Naive B cell (primary cell): ENCODE measurements at places on chromosomes 6 and 20. TPM values are rescaled to one million over a fixed set of nuclear protein-coding genes. Genes with fewer than 3 reads are reported as not detected.
A peak's percentile ranks its signal among the peaks of the same experiment; 100 is the strongest.

- H3K4me1 ChIP-seq, result no peaks in the 10 kb centered on the region
- H3K27ac ChIP-seq, result no peak overlapping the region
- H3K4me3 ChIP-seq, result no peak overlapping the region
- no peaks in the 10 kb centered on the region for H3K36me3 ChIP-seq
Measured at GRCh38 chr20:19231359-19232035, 19.1 kb downstream of the SLC24A3 start.

The UFL1 gene
- 21.9 TPM for polyA plus RNA-seq

The BNIP5 gene
- polyA plus RNA-seq, result not detected

DNA sequence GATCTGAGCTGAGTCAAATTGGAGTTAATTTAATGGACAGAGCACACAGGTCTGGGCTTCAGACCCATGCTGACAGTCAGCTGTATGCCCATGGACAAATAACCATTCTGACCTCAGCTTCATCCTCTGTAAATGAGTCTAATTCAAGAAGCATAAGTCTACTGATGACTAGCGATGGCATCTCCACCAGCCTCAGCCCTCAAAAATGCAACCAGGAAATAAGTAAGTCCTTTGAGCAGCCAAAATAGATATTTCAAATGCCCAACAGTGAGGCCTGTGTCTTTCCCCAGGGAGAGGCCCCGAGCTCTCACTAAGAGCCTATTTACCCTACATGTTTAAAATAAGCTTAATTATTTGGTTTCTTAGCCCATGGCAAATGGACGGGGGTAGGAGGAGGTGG lies 114.2 kb upstream of the MTHFD1L start:
- no peak overlapping the region for H3K4me3 ChIP-seq
- H3K27me3 ChIP-seq, result no peaks in the 10 kb centered on the region
- peaks cover 28% of the 10 kb centered on the region for H3K4me1 ChIP-seq
- DNase-seq, result no peak

The OR11A1 gene
- not detected for polyA plus RNA-seq

The CRISP2 gene
- not detected for polyA plus RNA-seq

- DNase-seq, result no peak
- peaks cover 14% of the 10 kb centered on the region for H3K36me3 ChIP-seq
- peaks cover 42% of the 10 kb centered on the region for H3K4me1 ChIP-seq
- no peak overlapping the region for H3K4me3 ChIP-seq
- H3K27me3 ChIP-seq, result no peaks in the 10 kb centered on the region
Measured at GRCh38 chr6:89952105-89952671, 57.9 kb downstream of the GJA10 start.

GRCh38 chr20:6719369-6719721 lies 48.1 kb upstream of the BMP2 start:
- H3K27me3 ChIP-seq, result no peaks in the 10 kb centered on the region
- H3K4me3 ChIP-seq, result no peak overlapping the region
- no peak for DNase-seq
- H3K27ac ChIP-seq, result no peak overlapping the region
- H3K4me1 ChIP-seq, result no peaks in the 10 kb centered on the region
- H3K36me3 ChIP-seq, result no peaks in the 10 kb centered on the region

GRCh38 chr6:16319813-16320532 lies 81.6 kb downstream of the GMPR start:
- H3K27me3 ChIP-seq, result peaks cover 4% of the 10 kb centered on the region
- DNase-seq, result no peak
- H3K36me3 ChIP-seq, result no peaks in the 10 kb centered on the region
- H3K27ac ChIP-seq, result peak overlapping the region; percentile 69

The VGLL2 gene
- polyA plus RNA-seq, result not detected

The GRIK2 gene
- not detected for polyA plus RNA-seq

DNA sequence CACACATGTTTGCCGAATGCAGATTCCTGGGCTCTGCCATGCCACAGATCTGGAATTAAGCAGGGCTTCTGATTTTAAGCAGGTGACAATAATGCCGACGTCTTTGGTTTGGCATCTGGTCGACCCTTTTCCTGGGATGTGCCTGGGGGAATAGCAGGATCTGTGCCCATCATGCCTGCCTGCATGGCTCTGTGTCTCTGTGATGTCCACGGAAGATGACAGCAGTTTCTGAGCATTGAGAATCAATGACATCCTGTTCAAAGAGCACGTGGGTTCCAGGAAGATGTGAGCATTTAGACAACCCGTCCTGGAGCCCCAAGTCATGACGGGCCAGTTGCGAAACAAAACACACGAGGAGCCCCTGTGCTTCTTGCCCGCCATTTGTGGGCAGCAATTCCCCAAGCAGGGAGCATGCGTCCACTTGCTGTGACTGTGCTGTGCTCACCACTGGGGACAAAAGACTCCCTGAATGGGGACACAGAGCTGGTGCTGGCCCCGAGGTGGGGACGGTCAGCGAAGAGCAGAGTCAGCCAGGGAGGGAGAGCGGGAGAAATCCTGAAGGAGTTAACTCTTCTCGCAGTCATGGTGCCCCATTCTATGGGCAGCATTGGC lies 110.1 kb downstream of the ERMARD start:
- no peak overlapping the region for H3K27ac ChIP-seq
- no peaks in the 10 kb centered on the region for H3K27me3 ChIP-seq
- H3K4me3 ChIP-seq, result no peak overlapping the region
- no peaks in the 10 kb centered on the region for H3K36me3 ChIP-seq

DNA sequence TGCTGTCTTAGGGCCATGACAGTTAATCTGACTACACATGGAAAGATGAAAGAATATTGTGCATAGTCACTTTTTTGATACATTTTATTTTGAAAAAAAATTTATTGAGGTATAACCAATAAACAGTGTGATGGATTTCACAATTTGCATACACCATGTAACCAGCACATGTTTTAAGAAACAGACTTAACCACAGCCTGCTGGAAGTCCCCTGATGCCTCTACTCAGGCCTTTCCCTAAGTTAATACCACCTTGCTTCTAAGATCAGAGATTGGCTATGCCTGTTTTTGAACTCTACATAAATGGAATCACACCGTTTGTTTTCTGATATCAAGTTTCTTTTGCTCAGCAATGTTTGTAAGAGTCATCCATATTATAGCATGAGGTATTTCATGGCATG lies 136.3 kb downstream of the CFAP61 start:
- no peak for DNase-seq
- H3K27ac ChIP-seq, result no peak overlapping the region
- H3K4me1 ChIP-seq, result no peaks in the 10 kb centered on the region
- H3K4me3 ChIP-seq, result no peak overlapping the region

- H3K4me3 ChIP-seq, result no peak overlapping the region
- H3K36me3 ChIP-seq, result no peaks in the 10 kb centered on the region
- H3K27me3 ChIP-seq, result no peaks in the 10 kb centered on the region
- no peak for DNase-seq
Measured at GRCh38 chr6:21946298-21946783, 350.5 kb downstream of the PRL start.

DNA sequence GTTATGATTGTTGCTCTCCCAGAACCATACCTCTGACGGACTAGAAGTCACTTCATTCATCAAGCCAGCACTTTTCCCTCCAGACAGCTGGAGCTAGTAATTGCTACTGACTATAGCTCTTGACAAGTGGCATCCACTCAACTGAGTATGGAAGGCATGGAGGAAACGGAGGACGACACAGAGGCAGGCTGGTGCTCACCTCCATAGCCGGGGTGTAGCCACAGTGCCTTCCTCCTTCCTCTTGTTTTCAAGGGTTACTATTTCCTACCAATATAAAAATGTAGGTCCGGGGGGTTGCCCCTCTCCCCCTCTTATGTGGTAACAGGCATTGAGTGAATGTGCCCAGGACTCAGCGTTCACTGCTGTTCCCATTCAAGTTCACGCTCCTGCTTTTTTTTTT lies 23.5 kb upstream of the FOXC1 start:
- H3K36me3 ChIP-seq, result no peaks in the 10 kb centered on the region
- no peak for DNase-seq
- no peaks in the 10 kb centered on the region for H3K4me1 ChIP-seq
- H3K27me3 ChIP-seq, result peaks cover 55% of the 10 kb centered on the region
- H3K4me3 ChIP-seq, result no peak overlapping the region

GRCh38 chr20:31515072-31515774 lies 981 bp downstream of the HM13 start:
- H3K27ac ChIP-seq, result no peak overlapping the region
- peaks cover 18% of the 10 kb centered on the region for H3K4me1 ChIP-seq
- no peaks in the 10 kb centered on the region for H3K27me3 ChIP-seq
- H3K36me3 ChIP-seq, result no peaks in the 10 kb centered on the region
- no peak for DNase-seq

- DNase-seq, result no peak
- peak overlapping the region; percentile 93 for H3K27ac ChIP-seq
- no peak overlapping the region for H3K4me3 ChIP-seq
- peaks cover 16% of the 10 kb centered on the region for H3K36me3 ChIP-seq
- H3K27me3 ChIP-seq, result no peaks in the 10 kb centered on the region
Measured at GRCh38 chr6:79048611-79049010, 29.4 kb downstream of the PHIP start.

The ADGRF5 gene
- polyA plus RNA-seq, result not detected

- no peak overlapping the region for H3K4me3 ChIP-seq
- H3K27ac ChIP-seq, result no peak overlapping the region
- DNase-seq, result no peak
- no peaks in the 10 kb centered on the region for H3K27me3 ChIP-seq
- H3K36me3 ChIP-seq, result no peaks in the 10 kb centered on the region
- H3K4me1 ChIP-seq, result no peaks in the 10 kb centered on the region
Measured at GRCh38 chr6:168303982-168304751, 15.4 kb downstream of the DACT2 start.

DNA sequence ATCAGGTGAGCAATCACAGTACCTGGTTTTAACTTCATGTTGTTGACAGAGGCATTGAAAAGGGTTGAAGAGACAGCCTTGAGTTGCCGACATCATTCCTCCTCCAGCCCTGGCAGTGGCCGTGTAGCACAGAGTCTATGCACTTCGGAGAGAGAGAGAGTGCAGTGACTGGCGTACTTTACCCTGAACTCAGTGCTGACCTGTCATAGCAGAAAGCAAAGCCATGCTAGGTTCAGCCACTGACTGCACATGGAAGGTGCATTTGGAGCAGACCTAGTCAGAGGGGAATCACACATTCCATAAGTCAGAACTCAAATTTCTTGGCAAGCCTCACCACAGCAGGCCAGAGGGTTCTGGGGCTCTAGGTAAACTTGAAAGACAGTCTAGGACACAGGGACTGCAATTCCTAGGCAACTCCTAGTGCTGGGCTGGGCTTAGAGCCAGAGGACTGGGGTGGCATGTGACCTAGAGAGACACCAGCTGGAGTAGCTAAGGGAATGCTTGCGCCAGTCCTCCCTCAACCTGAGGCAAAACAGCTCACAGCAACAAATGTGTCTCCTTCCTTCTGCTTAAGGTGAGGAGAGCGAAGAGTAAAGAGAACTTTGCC lies 69.1 kb downstream of the ELOVL4 start:
- DNase-seq, result no peak
- no peak overlapping the region for H3K4me3 ChIP-seq
- peaks cover 7% of the 10 kb centered on the region for H3K36me3 ChIP-seq
- peaks cover 37% of the 10 kb centered on the region for H3K27me3 ChIP-seq
- H3K4me1 ChIP-seq, result no peaks in the 10 kb centered on the region

GRCh38 chr6:31270788-31271640 lies 878 bp downstream of the HLA-C start:
- H3K27ac ChIP-seq, result peak overlapping the region; percentile 99
- H3K4me1 ChIP-seq, result peaks cover 63% of the 10 kb centered on the region
- DNase-seq, result peak; percentile 71

DNA sequence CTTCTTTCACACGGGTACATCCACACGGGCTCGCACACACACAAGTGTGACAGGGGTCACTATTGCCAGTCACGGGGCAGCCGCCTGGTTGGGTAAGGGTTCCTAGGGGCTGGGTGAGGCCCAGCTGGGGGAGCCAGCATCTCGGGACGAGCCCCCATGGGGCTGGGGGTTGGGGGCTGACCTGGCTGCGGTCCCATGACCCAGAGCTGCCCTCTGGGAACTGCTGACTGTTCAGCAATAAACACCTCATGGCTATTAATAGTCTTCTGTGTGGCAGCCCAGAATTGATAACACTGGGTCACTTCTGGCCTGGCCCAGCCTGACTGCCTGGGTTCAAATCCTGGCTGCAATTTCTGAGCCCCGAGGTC lies 23.8 kb downstream of the VEGFA start:
- H3K4me1 ChIP-seq, result no peaks in the 10 kb centered on the region
- DNase-seq, result no peak
- H3K36me3 ChIP-seq, result no peaks in the 10 kb centered on the region

GRCh38 chr6:117237561-117237960 lies 27.8 kb upstream of the VGLL2 start:
- no peak overlapping the region for H3K4me3 ChIP-seq
- no peak overlapping the region for H3K27ac ChIP-seq
- H3K36me3 ChIP-seq, result no peaks in the 10 kb centered on the region
- no peak for DNase-seq
- H3K27me3 ChIP-seq, result peaks cover 6% of the 10 kb centered on the region

The EEF1A2 gene
- not detected for polyA plus RNA-seq

- H3K27me3 ChIP-seq, result no peaks in the 10 kb centered on the region
- no peak overlapping the region for H3K4me3 ChIP-seq
- H3K36me3 ChIP-seq, result no peaks in the 10 kb centered on the region
- H3K4me1 ChIP-seq, result no peaks in the 10 kb centered on the region
- H3K27ac ChIP-seq, result no peak overlapping the region
Measured at GRCh38 chr20:24756292-24757025, 192.6 kb upstream of the CST7 start.

- no peaks in the 10 kb centered on the region for H3K27me3 ChIP-seq
- peaks cover 13% of the 10 kb centered on the region for H3K36me3 ChIP-seq
- no peak overlapping the region for H3K27ac ChIP-seq
- no peak overlapping the region for H3K4me3 ChIP-seq
Measured at GRCh38 chr6:15376900-15377487, 131.1 kb downstream of the JARID2 start.

- no peak for DNase-seq
- no peak overlapping the region for H3K27ac ChIP-seq
- peaks cover 10% of the 10 kb centered on the region for H3K4me1 ChIP-seq
- no peaks in the 10 kb centered on the region for H3K36me3 ChIP-seq
- H3K4me3 ChIP-seq, result peak overlapping the region; percentile 42
Measured at GRCh38 chr6:108176281-108177089, 10.7 kb downstream of the NR2E1 start.

The WFDC12 gene
- not detected for polyA plus RNA-seq

The RIPPLY2 gene
- polyA plus RNA-seq, result not detected
